ENCODE measurements at places on chromosomes 11 and 22. TPM values are rescaled to one million over a fixed set of nuclear protein-coding genes. Genes with fewer than 3 reads are reported as not detected.

The SVIP gene
- 62.9 TPM for total RNA-seq

The NNMT gene
- total RNA-seq, result not detected

The HTR3A gene
- total RNA-seq, result not detected

DNA sequence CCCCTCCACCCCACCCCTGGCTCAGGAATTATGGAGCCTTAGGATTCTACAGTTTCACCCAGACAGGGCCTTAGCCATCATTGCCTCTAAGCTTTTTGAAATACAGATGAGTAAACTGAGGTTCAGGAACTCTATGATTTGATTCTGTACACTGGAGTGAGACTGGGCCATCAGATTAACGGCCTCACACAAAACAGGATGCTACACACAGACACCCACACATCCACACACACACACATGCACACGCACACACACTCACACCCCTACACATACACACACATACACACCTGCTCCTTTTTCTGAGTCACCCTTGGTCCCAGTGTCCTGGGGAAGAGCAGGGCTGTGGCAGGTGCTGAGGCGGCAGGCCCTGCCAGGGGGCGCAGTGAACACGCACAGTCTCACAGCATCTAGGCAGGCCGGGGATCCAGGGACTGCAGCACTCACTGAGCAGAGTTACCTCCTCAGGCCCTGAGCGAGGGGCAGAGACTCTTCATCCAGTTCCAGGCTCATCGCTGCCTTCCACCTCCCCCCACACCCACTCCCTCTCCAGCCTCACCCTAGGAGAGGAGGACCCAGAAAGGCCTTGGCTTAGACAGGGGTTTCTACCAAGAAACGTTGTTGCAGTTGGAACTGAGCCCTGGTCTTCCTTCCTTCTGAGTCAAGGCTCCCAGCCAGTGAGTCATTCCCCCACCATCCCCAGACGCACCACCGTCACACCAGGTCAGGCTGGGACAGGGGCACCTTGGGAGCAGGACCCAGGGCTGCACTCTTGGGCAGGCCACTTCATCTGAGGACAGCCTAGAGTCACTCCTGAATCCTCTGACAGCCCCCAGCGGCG lies 89.8 kb upstream of the PARVA start:
- H3K27me3 ChIP-seq, result no peaks in the 10 kb centered on the region
- H3K4me1 ChIP-seq, result peaks cover 4% of the 10 kb centered on the region
- no peak overlapping the region for H3K4me3 ChIP-seq
- DNase-seq, result no peak

The LUZP2 gene
- total RNA-seq, result not detected

DNA sequence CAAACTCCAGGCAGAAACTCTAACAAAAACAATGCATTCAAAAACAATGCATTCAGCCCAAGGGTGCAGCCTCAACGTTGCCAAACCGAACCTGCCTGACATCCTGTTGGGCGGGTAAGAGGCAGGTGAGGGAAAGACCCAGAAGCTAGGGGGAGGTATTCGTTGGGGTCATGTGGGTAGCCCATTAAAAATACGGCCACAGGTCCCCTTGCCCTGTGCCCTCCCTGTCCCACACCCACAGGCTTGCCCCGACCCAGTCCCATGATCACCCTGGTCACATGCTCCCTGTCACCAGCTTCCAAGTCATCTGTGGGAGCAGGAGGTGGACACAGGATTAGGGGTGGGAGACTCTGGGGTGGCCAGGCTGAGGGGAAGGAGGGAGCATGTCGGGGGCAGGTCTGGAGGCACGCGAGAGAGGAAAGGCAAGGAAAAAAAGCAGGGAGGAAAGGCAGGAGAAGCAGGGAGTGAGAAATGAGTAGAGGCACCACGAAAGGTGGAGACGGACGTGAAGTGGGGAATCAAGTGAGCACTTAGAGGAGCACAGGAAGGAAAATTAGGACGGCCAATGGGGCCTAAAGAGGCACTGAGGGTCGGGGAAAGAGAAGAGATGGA lies 683 bp downstream of the PLA2G6 start:
- H3K4me3 ChIP-seq, result peak overlapping the region; percentile 94
- H3K27me3 ChIP-seq, result no peaks in the 10 kb centered on the region
- H3K4me1 ChIP-seq, result peaks cover 48% of the 10 kb centered on the region
- DNase-seq, result peak; percentile 62
- H3K36me3 ChIP-seq, result peaks cover 7% of the 10 kb centered on the region

Measured in activated CD8-positive, alpha-beta T cell treated with anti-CD3 and anti-CD28 coated beads for 36 hours (primary cell).